Erythroblast (primary cell): ENCODE measurements at places on chromosomes 1 and 21.

DNA sequence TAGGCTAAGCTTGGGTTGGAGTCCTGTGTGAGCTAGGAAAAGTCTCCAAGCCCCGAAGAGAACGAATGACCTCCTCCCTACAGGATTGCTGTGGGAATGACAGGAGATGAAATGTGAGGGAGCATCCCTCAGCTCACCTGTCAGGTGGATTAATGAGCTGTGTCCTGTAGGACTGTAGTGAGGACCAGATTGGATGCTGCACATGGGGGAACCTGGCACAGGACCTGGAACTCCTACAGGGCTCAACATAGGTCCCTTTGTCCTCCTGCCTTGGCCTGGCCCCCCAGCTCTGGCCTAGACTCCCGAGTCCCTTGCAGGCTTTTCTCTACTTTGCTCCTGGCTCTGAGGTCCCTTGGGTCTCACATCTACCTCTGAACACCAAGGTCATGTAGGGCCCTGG is 155.7 kb downstream of the PTPRU start:
- DNase-seq, result no peak

DNA sequence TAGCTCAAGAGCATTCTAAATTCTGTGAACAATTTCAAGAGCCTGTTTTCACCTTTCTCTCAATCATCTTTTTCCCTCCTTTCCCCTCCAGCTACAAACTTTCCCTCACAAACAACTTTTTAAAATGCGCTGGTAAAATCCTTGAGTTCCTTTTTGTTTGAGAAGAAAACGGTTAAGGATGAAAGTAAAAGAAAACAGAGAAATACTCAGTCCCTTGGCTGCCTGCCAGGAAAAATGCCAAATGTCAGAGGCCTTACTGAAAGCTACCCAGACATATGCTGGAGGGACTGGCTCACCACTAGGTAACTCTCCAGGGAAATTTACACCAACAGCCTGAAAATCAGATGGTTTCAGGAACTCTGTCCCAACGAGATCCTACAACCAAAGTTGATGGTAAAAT is 11.0 kb upstream of the SERBP1 start:
- peak; percentile 57 for DNase-seq

DNA sequence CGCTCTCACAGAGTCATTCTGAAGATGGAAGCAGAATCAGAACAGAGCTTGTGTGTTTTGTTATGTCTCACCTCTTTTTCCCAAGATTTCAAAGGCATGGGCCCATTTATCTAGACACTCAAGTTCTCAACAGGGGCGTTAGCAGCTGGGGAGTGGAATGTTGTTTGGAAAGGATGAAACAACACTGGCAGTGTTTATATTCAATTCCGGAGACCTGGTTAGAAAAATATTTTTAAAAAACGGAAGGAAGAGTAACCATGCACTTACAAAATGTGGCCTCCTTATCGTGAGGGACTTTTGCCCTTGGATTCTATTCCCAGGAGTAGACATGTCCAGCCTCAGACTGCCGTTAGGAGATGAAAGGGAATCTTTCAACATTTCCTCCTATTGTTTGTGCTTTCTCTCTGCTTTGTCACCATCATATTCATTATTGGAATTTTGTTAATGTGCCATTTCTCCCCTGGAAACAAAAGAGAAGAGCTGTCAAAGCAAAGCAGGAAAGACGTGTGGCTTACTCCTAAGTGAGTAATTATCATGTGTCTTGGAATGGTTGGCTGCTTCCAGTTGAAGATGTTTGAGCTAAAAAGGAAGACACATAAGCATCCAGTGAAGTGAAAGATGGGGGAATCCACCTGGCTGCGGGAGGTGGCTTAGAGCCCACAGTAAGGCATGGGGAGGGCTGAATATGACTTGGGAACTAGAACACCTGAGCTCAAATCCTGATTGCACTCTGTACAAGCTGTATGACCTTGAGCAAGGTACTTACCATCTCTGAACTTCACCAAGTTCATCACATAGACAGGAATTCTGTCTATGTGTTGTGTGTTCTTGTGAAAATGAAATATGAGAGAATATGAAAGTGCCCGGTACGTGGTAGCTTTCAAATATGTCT is 71.7 kb upstream of the JUN start:
- no peak for DNase-seq

DNA sequence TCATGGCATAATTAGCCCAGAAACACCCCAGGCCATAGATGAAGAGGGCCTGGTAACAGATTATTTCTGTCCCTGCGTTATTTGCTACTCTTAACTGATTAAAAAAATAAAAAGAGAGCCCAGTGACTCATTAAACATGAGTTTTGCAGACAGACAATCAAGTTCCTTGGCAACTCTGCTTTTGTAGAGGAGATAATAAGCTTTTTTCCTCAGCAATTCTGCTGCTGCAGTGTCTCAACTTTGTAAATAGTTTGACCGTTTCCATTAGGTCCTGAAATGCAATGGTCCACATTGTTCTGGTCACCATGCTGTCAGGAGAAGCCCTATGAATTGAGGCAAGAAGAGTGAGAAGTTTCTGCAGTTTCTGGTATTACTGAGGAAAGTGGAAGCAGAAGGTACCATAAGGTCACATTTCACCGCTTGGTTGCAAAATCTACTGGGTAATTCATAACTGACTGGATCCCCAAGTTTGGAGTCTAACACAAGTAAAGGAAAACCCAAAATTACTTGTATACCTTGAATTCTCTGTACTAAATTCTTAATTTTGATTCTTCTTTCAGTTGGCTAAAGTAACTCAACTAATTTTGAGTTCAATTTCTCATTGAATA is 139.5 kb downstream of the ZZZ3 start:
- no peak for DNase-seq

- DNase-seq, result peak; percentile 89
Measured at GRCh38 chr1:95116580-95117206, 462 bp upstream of the TLCD4 start.

- DNase-seq, result no peak
Measured at GRCh38 chr1:216824511-216824910, 101.3 kb upstream of the ESRRG start.

GRCh38 chr1:153985941-153986761 is at the start of gene RAB13:
RAB13 (minus strand) TSS chr1:153986339; CDS start chr1:153986236, 103 bp downstream.
- DNase-seq, result peak; percentile 70

GRCh38 chr1:247429496-247429895 is 13.5 kb downstream of the NLRP3 start:
- DNase-seq, result no peak

GRCh38 chr1:44576456-44577150 is 97.7 kb downstream of the TMEM53 start:
- DNase-seq, result no peak

- no peak for DNase-seq
Measured at GRCh38 chr1:84374991-84375696, 23.1 kb upstream of the DNASE2B start.

DNA sequence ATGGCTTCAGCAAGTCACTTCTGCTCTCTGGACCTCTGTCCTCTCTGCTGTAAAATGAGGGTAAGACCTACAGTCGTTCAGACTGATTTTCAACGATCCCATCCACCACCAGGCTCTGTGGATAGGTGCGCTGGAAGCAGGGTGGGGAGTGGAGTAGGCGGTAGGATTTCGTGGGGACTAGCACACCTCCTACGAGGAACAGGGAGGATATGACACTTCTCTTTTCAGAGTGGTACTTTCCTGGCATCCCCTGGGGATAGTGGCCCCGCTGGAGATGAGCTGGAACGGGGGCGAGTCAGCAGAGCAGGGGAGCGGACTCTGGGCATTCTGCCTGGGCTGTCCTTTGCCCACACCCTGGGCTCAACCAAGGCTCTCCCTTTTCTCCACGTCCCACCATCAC is 17.7 kb downstream of the ETNK2 start:
- DNase-seq, result no peak

- no peak for DNase-seq
Measured at GRCh38 chr1:230206976-230207375, 139.9 kb downstream of the GALNT2 start.

DNA sequence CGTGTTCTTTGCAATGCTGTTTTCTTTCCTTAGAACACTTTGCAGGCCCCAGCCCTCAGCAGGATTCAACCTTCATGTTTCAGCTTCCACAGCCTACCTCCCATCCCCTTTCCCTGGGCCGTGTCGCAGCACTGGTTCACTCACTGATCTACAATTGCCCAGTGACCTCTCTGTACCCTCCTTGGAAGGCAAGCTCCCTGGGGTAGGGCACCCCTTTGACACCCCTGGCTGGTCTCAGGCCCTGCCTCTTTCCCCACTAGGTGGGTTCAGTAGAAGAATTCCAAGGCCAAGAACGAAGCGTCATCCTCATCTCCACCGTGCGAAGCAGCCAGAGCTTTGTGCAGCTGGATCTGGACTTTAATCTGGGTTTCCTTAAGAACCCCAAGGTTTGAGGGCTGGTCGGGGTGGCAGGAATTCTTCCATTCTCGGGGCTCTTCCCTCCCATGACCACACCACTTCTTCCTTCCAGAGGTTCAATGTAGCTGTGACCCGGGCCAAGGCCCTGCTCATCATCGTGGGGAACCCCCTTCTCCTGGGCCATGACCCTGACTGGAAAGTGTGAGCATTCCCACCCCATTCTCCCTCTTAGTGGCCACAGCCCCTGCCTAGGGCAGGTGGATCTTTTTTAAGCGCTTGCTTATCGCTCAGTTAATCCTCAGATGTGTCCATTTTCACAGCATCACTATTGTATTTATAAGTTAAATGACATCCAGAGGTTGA is 7.3 kb downstream of the RHOC start:
- no peak for DNase-seq

GRCh38 chr1:46133181-46133658 is 791 bp upstream of the PIK3R3 start:
- DNase-seq, result peak; percentile 89

- no peak for DNase-seq
Measured at GRCh38 chr1:10529765-10530164, 55.0 kb downstream of the PEX14 start.

- no peak for DNase-seq
Measured at GRCh38 chr1:95145493-95145892, 28.3 kb downstream of the TLCD4 start.

DNA sequence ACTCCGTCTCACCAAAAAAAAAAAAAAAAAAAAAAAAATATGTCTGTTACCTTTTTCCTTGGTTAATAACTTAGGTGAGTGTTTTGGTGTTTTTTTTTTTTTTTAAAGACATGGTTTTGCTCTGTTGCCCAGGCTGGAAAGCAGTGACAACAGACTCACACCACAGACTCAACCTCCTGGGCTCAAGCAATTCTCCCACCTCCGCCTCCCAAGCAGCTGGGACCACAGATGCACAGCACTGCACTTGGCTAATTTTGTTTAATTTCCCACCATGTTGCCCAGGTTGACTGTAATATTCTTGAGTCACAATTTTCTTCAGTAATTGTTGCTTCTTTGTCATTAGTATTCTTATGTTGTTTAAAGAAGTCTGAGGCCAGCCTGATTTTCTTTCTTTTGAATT is 149.2 kb upstream of the SYT6 start:
- no peak for DNase-seq

DNA sequence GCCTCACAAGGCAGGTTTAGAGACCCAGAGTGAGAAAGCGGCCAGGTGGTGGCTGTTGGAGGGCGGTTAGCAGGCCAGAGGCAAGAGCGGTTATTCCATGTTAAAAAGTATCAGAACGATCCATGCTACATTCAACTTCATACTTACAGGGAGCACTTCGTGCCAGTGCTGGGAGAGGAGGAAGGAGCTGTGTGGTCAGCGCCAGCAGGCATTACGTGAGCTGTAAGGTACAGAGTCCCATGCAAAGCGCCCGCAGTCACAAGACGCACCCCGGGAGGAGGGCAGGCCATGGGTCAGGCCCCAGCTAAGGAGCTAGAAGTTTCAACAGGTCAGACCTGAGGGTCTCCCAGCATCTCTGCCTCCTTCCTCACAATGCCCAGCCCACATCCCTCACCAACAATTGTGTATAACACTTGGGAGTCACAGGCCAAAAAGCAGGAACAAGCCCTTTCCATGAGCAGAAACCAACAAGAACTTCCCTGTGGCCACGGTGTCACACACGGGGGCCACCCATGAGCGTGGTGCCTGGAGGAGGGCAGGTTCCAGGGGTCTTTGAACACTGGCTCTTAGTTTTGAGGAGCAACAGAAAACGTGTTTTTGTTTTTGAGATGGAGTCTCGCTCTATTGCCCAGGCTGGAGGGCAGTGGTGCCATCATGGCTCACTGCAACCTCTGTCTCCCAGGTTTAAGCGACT is 21.8 kb upstream of the GPR153 start:
- no peak for DNase-seq

DNA sequence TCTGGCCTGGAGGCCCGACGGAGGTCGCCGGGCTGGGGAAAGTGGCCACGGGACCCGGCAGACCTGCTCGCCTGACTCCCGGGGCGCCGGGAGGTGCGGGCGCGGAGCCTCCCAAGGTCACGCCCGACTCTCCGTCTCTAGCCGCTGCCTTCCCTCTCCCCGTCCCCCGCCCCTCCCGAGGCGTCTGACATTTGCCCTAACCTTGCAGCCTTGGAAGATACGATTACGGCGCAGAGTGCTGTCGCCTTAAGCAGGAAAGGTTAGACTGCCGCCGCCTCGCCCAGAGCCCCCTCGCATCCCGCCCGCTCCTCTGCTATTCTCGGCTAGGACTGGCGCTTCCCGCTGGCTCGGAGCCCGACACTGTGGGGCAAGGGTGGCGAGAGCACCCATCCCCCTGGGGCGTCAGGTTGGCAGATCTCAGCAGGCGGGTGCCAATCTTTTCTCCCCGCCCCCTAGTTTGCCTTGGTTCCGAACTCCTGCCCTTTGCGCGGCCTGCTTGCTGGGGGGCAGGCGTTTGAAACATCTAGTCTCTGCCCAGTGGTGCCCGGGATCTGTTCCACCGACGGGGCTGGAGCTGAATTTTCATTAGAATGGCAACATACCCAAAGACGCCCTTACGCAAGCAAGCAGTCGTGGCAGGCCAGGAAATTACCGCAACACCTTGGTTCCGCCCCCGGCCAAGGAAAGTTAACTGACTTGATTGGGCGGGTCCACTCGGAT is 835 bp downstream of the PGM1 start:
- DNase-seq, result peak; percentile 45

- no peak for DNase-seq
Measured at GRCh38 chr1:67956116-67956515, 94.3 kb downstream of the DIRAS3 start.

- no peak for DNase-seq
Measured at GRCh38 chr1:155124503-155125463, 2.9 kb upstream of the EFNA1 start.

DNA sequence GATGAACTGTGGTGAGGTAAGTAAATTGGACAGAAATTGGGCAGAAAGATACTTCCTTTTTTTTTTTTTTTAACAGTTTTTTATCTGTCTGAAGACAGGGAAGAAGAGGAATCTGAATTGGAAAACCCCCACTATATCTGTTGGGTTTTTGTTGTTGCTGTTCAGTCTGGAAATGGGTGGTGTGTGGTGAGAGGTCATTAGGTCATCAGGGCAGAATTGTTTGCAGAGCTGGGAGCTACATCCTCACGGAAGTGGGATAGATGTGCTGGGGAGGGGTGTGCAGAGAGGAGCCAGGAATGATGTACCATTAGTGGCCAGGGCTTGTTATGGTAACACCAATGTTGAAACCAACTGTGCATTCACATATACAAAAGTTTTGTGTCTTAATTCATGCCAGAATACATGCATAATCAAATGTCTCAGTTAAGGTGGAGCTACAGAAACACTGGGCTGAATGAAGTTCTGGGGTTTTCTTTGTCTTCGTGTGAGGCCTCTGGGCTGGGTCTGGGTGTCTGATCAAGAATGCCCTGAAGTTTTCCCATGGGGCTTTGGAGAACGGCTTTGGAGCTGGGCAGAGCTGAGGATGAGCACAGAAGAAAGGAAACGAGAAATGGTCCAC is 12.4 kb downstream of the USP25 start:
- no peak for DNase-seq

- no peak for DNase-seq
Measured at GRCh38 chr1:48675251-48675650, 101.4 kb downstream of the BEND5 start.
